ENCODE measurements at places on chromosomes 11 and 22.

- no peak for DNase-seq
These were observed 728 bp downstream of the RPL3 start for GRCh38 chr22:39318507-39319283.

- DNase-seq = no peak
These were observed 162.6 kb downstream of the BUD13 start for GRCh38 chr11:116610190-116610589.

DNA sequence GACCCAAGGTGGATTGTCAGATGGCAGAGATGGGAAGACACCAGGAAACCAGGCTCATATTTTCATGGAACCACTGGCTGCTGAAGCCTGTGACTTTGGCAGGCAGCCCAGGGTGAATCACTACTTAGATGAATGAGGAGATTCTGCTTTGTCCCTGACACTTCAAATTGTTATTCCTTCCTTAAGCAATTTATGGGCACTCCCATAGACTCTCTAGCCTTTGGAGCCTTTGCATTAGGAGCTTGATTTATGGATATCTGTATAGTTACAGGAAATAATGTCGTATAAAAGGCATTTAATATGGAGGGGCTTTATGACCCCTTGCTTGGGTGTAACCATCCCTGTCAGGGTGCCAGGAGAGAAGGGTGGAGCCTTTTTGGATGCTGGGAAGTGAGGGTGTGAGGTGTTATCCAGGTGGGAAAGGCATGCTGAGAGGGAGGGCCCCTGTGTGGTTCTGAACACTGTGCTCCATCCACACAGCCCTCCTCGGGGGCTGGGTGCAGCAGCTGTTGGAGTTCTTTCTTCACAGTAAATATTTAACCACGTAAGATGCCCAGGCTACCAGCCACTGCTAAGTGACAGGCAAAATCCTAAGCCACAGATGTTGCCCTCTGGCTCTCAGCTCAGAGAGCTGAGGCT lies 35.3 kb downstream of the IL18 start:
- no peak for DNase-seq

GRCh38 chr11:69280451-69280850 lies 13.5 kb upstream of the MYEOV start:
- no peak for DNase-seq

DNA sequence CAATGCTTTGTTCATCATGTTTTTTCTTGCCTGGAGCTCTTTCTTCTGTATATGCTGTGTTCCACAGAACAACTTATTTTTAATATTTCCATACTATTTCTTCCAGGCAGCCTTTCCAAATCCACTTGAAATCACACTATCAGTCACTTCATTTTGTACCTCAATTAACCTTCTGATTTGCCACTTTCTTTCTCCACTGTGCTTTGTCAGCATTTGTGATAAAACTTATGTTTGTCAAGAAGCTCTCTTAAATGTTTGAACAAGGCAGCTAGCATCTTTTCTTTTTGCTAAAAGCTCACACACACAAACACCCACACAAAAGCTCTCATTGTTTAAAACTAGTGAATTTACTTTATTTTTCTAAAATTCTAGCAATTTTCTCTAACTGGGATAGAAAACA lies 2014.7 kb upstream of the RAG2 start:
- DNase-seq = no peak

DNA sequence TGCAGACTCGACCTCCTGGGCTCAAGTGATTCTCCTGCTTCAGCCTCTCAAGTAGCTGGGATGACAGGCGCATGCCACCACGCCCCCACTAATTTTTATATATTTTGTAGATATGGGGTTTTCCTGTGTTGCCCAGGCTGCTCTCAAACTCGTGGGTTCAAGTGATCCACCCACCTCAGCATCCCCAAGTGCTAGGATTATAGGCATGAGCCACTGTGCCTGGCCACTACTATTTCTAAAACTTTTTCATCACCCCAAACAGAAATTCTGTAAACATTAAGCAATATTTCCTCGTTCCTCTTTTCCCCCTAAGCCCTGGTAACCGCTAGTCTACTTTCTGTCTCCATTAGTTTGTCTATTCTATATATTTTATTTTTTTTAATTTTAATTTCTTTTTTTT lies 9.0 kb upstream of the ATG16L2 start:
- no peak for DNase-seq

- no peak for DNase-seq
These were observed 28.3 kb downstream of the MOV10L1 start for GRCh38 chr22:50118129-50118528.

DNA sequence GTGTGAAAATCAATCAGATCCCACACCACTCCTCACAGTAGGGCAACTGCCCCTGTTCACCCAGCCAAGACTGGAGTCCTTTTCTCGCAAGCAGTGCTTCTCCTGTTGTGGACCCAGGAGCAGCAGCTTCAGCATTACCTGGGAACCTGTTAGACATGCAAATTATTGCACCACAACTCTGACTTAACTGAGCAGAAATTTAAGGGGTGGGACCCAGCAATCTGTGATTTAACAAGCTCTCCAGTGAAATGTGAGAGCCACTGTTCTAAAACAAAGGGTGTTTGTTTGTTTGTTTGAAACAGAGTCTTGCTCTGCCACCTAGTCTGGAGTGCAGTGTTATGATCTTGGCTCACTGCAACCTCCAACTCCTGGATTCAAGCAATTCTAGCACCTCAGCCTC lies 591.4 kb downstream of the SOX6 start:
- no peak for DNase-seq

DNA sequence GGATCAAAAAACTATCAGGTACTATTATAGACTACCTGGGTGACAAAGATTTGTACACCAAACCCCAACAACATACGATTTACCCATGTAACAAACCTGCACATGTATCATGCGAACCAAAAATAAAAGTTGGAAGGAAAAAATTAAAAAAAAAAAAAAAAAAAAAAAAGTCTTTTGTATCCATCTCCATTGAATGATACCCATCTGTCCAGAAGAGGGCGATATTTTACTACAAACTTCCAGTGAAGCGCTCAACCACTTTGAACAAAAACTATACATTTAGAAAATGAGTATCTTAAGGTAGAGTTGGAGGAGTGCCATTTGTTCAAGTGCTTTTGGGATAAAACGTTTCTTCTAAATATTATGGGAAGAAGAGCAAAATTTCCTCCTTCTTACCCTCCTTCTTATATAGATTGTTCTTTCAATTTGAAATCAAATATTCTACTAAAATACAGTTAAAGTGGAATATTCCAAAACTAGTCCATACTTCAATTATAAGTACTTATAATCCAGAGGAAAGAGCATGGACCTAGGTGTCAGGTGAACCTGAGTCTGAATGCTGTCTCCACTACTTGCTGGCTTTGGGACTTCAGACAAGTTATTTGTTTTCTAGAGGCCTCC lies 23.3 kb downstream of the ARL14EP start:
- no peak for DNase-seq

DNA sequence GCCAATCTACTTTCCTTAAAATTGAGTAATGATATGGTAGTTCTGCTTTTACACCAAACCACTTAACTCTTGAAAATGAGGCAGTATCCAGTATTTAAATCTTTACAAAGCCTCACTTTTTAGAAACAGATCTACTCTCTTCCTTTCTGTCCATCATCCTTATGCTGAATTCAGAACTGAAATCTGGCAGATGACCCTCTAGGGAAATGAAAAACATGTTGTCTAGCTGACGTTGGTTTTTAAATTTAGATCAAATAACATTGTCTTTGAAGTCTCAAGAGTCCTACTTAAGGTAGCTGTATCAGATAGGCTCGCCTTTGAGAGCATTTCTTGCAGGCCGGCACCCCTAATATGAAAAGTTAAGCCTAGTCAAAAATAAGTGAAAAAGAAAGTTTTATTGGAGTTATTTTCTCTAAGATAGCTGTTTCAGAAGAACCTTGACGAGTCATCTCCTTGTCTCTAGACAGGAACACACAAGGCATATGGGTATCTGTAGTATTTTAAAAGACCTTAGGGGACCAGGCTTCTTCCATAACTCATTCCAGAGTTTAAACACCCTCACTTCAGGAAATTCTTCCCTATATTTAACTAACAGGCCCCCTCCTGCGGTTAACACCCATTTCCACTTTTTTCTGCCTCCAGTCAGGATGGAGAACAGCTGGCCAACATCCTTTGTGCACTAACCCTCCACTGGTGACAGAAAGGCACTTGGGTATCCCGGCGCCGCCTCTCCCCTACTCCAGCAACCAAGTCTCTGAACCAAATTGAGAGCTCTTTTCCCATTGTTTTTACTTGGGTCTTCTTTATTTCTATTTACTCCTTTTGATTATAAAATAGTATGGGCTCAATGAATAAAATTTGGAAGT lies 81.2 kb downstream of the WNT11 start:
- no peak for DNase-seq

DNA sequence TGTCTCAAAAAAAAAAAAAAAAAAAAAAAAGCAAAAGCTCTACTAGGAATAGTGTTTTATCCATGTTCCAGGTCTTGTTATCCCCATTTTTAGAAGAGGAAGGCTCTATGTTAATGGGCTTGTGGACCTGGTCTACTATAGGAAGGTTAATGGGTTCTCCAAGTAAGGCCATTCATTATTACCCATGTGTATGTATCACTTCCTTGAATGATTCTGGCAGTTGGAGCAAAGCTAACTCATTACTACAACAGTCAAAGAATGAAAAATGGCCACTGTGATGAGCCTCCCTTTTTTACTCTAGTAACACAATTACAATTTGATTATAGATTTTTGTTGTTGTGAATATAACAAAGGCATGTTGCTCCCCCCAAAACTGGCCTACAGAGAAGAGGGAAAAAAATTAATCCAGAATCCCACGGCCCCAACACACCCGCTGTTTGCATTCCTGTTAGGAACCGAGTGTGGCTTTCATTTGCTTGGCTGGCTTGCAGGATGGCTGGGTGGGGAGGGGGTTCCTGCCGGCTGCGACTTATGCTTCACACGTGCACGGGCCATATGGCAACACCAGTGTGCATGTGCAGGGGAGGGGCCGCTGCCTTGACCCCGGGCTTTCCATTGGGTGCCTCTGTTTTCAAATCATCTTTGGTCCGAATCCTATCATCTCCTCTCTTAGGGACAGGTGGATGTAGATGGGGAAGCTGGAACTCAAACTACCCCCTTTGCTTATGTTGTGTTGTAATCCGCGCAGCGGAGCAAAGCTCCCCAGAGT lies 148.8 kb downstream of the HIPK3 start:
- no peak for DNase-seq

Measured in stimulated activated CD4-positive, alpha-beta T cell treated with anti-CD3 and anti-CD28 coated beads, Interleukin-4, amount 100 ng/mL, for 4 hours (primary cell).